HepG2 (cell line): ENCODE measurements at places on chromosomes 11 and 22.

DNA sequence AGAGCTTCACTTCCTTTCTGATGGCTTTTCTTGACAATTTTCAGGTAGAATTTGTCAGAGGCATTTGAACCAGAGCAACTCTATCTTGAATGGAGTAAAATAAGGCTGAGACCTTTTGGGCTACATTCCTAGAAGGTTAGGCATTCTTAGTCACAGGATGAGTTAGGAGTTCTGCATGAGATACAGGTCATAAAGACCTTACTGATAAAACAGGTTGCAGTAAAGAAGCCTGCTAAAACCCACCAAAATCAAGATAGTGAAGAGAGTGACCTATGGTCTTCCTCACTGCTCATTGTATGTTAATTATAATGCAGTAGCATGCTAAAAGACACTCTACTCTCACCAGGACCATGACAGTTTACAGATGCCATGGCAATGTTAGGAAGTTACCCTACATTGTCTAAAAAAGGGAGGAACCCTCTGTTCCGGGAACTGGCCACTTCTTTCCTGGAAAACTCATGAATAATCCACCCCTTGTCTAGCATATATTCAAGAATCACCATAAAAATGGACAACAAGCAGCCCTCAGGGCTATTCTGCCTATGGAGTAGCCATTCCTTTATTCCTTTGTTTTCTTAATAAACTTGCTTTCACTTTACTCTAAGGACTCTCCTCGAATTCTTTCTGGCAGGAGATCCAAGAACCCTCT lies 1519.7 kb upstream of the TENM4 start:
- H3K36me3 ChIP-seq, result no peaks in the 10 kb centered on the region
- no peak for DNase-seq
- H3K4me1 ChIP-seq, result no peaks in the 10 kb centered on the region

DNA sequence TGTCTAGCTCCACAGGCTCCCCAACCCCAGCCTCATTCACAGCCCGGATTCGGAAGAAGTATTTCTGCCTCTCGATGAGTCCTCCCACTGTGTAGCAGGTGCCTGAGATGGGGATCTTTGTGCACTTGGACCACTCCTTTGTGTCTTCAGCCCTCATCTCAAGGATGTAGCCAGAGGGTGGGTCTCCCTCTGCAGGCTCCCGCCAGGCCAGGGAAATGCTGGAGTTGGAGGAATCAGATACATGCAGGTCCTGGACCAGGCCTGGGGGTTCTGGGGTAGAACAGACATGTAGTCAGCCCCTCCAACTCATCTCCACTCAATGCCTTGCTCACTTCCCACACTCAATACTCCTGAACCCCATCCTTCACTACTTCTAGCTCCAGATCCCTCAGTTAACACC lies 10.8 kb downstream of the TMEM86A start:
- DNase-seq, result no peak
- H3K36me3 ChIP-seq, result no peaks in the 10 kb centered on the region
- peaks cover 1% of the 10 kb centered on the region for H3K27me3 ChIP-seq
- H3K27ac ChIP-seq, result no peak overlapping the region
- H3K4me1 ChIP-seq, result no peaks in the 10 kb centered on the region
- no peak overlapping the region for H3K4me3 ChIP-seq

- no peak for DNase-seq
- H3K4me3 ChIP-seq, result no peak overlapping the region
- H3K36me3 ChIP-seq, result no peaks in the 10 kb centered on the region
- H3K27ac ChIP-seq, result no peak overlapping the region
- H3K4me1 ChIP-seq, result peaks cover 28% of the 10 kb centered on the region
- no peaks in the 10 kb centered on the region for H3K27me3 ChIP-seq
Measured at GRCh38 chr11:119204066-119204465, 2.1 kb upstream of the CBL start.

DNA sequence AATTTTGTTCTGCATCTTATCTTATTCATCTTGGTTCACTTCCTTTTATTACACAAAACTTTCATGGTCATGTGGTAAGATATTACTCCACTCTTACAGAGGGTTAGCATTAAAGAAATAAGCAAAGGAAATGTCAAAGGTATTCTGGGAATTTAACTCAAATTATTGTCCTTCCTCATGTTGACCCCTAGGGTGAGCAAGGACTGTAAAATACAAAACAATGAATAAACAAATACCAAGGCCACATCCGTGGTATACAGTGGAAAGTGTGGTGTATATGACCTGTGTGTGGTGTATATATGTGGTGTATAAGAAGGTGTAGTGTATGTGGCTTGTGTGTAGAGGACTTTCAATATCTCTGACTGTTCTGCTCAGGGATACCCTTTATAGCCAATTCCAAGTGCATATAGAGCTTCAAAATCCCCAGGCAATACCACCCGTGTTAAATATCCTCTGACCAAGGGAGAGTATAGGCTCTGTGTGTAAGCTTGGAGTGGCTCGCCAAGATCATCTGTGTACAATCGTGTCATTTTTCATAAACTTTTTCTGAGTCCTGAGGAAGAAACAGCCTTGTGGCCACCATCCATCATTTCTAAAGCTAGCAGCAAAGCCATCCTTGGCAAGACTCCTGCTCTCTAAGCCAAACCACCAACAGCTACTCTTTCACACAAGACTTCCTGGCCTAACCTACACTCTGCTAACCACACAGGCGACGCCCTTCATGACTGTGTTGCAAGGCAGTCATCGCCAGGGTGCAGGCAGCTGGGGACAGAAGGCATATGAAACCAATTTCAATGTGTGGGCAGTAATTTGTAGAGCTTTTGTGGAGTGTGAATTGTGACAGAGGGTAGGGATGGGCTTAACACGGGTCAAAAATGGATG lies 548.0 kb downstream of the ETS1 start:
- DNase-seq, result no peak
- H3K27me3 ChIP-seq, result no peaks in the 10 kb centered on the region; the same call in 1 of the 2 replicates
- no peaks in the 10 kb centered on the region for H3K36me3 ChIP-seq
- no peak overlapping the region for H3K27ac ChIP-seq
- H3K4me1 ChIP-seq, result no peaks in the 10 kb centered on the region

- no peak overlapping the region for H3K4me3 ChIP-seq
- no peak overlapping the region for H3K27ac ChIP-seq
- no peak for DNase-seq
- peaks cover 2% of the 10 kb centered on the region for H3K27me3 ChIP-seq
Measured at GRCh38 chr11:119797736-119798135, 68.7 kb upstream of the NECTIN1 start.

- no peak overlapping the region for H3K27ac ChIP-seq
- 0 out of 3 replicates have a peak, but pooled peaks cover 3% of the 10 kb centered on the region for H3K27me3 ChIP-seq
- no peak overlapping the region for H3K4me3 ChIP-seq
- no peak for DNase-seq
- peaks cover 25% of the 10 kb centered on the region for H3K4me1 ChIP-seq
Measured at GRCh38 chr11:11449327-11449726, 96.3 kb upstream of the CSNK2A3 start.

DNA sequence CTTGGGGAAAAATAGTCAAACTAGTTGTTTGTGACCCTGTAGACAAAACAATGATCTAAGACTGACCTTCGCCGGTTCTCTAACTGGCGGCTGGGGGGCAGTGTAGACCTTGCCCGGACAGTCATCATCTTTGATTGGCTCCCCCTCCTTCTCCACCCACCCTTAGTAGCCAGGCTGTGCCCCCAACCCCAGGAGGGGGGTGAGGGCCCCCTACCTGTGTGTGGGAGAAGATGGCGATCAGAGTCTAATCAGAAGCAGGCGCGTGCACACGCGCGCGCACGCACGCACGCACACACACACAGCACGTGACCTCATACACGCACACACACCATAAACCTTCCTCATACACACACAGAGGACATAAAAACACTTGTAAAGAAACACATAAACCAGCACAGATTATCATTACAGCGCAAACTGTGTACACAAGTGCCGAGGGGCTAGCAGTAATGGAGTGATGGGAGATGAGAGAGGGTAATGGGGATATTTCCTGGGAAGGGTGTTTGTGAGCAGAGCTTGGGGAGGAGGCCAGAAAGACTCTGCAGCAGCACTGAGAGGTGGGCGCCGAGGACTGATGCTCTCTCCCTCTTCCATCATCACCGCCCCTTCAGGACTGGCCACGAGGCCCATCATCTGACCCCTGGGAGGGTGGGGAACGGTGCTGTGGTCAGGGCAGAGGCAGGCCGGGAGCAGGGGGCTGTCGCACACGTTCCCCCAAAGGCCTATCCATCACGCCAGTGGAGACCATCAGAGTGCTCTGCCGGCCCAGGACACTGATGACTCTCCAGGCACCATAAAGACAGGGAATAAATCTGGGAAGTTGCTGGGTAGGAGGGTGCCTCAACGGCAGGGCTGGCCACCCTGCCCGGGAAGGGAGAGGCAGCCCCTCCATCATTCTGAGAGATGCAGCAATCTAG lies 12.2 kb downstream of the NECTIN1 start:
- no peak for DNase-seq
- H3K4me3 ChIP-seq, result no peak overlapping the region
- peaks cover 78% of the 10 kb centered on the region for H3K4me1 ChIP-seq

GRCh38 chr11:8754241-8754640 lies 71.6 kb downstream of the RPL27A start:
- peaks cover 24% of the 10 kb centered on the region for H3K4me1 ChIP-seq
- no peak overlapping the region for H3K4me3 ChIP-seq
- H3K27me3 ChIP-seq, result no peaks in the 10 kb centered on the region
- no peak for DNase-seq
- no peak overlapping the region for H3K27ac ChIP-seq
- no peaks in the 10 kb centered on the region for H3K36me3 ChIP-seq

DNA sequence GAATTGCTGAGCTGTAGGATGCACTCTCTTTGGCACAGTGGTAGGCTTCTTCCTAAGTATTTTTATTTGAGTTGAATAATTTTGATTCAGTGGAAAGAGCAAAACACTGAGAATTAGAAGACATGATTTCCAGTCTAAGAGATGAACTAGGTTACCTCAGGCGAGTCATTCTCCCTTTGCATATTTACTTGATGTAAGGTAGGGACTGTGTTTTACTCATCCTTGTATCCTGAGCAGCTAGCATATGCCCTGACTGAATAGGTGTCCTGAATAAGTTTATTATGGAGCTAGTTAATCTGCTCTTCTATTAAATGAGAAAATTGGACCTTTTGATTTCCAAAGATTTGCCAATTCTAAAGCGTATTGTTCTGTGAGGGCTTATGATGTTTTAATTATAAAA lies 50.7 kb downstream of the STIM1 start:
- H3K36me3 ChIP-seq, result no peaks in the 10 kb centered on the region
- no peak for DNase-seq
- H3K4me1 ChIP-seq, result peaks cover 80% of the 10 kb centered on the region
- H3K4me3 ChIP-seq, result no peak overlapping the region
- H3K27me3 ChIP-seq, result no peaks in the 10 kb centered on the region
- H3K27ac ChIP-seq, result peak overlapping the region; percentile 94

- DNase-seq, result peak; percentile 16
- no peaks in the 10 kb centered on the region for H3K36me3 ChIP-seq
- H3K27ac ChIP-seq, result no peak overlapping the region
Measured at GRCh38 chr11:7688238-7688826, 15.0 kb upstream of the CYB5R2 start.

- H3K4me3 ChIP-seq, result no peak overlapping the region; the same call in 1 of the 2 replicates
- H3K27me3 ChIP-seq, result peaks cover 26% of the 10 kb centered on the region
- no peaks in the 10 kb centered on the region for H3K36me3 ChIP-seq
- no peaks in the 10 kb centered on the region for H3K4me1 ChIP-seq
- no peak for DNase-seq
Measured at GRCh38 chr22:46053563-46054090, 76.7 kb upstream of the WNT7B start.

- H3K4me3 ChIP-seq, result no peak overlapping the region
- no peaks in the 10 kb centered on the region for H3K27me3 ChIP-seq
- H3K36me3 ChIP-seq, result peaks cover 63% of the 10 kb centered on the region; the same call in 2 of the 3 replicates
- no peak for DNase-seq
- H3K4me1 ChIP-seq, result no peaks in the 10 kb centered on the region
Measured at GRCh38 chr11:47631473-47631872, 10.9 kb downstream of the MTCH2 start.

GRCh38 chr11:23723861-23724260 lies 773.0 kb upstream of the LUZP2 start:
- no peak overlapping the region for H3K4me3 ChIP-seq
- no peaks in the 10 kb centered on the region for H3K36me3 ChIP-seq
- DNase-seq, result no peak

DNA sequence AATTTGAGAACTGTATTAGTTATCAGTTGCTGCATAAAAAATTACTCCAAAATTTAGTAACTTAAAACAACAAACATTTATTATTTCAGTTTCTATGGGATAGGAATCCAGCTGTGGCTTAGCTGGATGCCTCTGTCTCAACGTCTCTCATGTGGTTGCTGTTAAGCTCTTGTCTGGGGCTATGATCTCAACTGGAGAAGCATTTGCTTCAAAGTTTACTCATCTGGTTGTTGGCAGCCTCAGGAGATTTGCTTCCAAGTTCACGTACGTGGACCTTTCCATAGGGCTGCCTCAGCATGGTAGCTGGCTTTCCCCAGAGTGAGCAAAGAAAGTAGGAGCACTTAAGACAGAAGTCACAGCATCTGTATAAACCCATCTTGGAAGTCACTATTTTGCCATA lies 144.9 kb upstream of the SESN3 start:
- DNase-seq, result no peak
- no peaks in the 10 kb centered on the region for H3K4me1 ChIP-seq
- no peak overlapping the region for H3K4me3 ChIP-seq
- H3K36me3 ChIP-seq, result no peaks in the 10 kb centered on the region

DNA sequence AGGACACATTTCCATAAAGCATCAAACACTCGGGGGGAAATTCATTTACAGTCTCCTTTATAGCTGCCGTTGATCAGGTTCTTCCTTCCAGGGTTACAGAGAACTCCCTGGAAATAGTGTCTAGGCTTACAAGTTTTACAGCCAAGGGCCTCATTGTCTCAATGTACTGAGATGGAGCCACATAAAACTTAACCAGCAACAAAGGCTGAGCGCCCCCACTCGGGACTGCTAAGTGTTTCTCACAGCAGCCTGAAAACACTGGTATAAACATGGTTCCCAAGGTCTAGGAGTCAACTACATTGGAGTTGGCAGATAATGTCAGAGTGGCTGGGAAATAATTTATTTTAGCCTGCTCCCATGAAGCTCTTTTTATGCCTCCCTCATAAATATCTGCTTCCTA lies 686.2 kb downstream of the OPCML start:
- no peaks in the 10 kb centered on the region for H3K4me1 ChIP-seq
- H3K27me3 ChIP-seq, result no peaks in the 10 kb centered on the region
- H3K27ac ChIP-seq, result no peak overlapping the region
- no peak for DNase-seq

DNA sequence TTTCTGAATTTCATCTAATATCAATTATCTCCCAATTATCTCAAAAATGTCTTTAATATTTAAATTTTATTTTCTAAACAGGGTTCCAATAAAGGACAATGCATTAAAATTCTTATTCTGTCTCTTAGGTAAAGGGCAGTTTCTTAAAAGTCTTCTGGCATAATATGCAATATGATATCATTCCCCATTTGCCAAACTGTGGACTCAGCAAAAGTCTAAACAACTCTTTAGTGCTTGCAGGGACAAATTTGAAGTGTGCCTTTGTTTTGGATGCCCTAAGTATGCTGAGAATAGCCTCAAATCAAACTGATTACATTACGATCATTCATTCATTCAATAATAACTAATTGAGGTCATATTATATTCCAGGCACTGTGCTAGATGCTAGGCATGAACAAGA lies 281.0 kb upstream of the KIRREL3 start:
- no peak overlapping the region for H3K4me3 ChIP-seq
- no peak for DNase-seq
- no peaks in the 10 kb centered on the region for H3K36me3 ChIP-seq
